ENCODE measurements at places on chromosomes 6 and 20.

- DNase-seq, result peak; percentile 32
Measured at GRCh38 chr6:20875369-20875963, 341.2 kb downstream of the CDKAL1 start.

DNA sequence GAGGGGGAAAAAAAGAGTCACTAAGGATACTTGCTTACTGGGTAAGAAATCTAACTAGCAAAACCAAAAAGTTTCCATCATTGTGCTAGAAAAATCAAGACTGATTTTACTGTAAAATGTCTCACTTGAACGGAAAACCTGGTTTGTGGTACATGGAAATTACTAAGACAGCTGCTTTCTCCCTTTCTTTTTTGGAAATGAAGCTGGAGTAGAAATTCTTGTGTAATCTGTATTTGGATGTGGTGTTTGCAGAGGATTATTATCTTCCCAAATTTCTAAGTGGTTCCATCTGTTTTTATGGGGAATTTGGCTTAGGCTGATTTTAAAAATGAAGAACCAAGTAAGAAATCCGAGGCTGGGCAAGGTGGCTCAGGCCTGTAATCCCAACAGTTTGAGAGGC lies 20.4 kb downstream of the EPB41L2 start:
- DNase-seq, result no peak

GRCh38 chr6:44530209-44530909 lies 142.9 kb downstream of the CDC5L start:
- DNase-seq, result no peak

DNA sequence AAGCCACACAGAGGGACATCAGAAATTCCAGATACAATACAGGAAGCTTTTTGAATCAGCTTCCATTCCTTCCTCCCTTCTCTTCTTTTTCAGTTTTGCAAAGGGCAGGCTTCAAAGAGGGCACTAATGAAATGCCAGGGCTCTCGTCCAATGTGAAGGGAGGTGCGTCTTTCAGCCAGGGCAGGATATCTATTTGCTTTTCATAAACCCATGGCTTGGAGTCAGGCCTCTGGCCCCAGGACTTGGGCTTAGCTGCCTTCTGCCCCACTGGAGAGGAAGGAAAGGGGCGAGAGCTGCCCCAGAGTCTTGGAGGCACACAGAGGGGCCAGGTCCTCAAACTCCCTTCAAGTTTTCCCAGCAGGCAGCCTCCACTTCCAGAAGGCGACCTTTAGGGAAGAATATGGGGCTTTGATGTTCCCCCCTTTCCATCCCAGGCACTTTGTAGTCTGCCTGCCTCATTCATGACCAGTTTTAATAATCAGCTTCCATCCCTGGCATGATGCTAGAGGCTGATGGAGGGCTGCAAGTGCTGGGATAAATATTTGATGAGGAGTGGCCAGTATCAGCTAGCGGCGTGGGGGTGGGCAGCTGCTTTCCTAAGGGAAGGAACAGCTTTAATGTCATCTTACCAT lies 234.8 kb downstream of the NRN1 start:
- no peak for DNase-seq

DNA sequence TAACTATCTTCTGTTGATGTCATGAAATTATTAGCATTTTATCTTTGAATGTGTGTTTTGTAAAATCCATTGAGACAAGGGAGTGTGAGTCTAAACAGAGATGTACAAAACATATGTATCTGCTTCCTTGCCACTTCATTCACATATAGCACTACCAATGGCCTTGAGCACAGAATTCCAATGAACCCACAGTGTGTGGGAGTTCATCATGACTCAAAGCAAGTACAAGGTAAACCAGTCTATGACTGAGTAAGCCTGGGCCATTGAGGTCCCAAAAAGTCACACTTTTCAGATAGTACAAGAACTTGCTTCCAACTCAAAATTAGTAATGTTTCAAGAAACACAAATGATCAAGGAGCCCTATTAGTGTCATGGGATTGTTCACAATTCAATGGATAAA lies 218.6 kb downstream of the MANEA start:
- no peak for DNase-seq

DNA sequence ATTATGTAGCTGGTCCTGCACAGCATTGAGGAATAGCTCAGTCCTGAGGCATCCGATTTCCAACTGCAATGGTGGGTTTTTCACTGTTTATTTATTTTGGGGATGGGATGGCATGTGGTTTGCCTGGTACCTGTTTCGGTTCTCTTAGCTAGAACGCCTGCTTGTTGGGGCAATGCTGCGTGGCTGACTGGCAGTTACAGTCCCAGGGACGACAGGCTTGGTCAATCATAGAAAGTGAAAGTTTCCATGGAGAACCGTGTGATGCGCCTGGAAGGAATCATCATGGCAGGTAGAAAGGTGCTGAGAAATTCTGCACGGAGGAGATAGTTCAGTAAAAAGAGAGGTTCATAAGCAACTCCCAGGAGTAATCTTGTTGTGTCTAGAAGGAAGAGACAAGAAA lies 18.4 kb downstream of the ID4 start:
- DNase-seq, result no peak

- DNase-seq, result no peak
Measured at GRCh38 chr6:42459888-42460287, 8.2 kb upstream of the TRERF1 start.

DNA sequence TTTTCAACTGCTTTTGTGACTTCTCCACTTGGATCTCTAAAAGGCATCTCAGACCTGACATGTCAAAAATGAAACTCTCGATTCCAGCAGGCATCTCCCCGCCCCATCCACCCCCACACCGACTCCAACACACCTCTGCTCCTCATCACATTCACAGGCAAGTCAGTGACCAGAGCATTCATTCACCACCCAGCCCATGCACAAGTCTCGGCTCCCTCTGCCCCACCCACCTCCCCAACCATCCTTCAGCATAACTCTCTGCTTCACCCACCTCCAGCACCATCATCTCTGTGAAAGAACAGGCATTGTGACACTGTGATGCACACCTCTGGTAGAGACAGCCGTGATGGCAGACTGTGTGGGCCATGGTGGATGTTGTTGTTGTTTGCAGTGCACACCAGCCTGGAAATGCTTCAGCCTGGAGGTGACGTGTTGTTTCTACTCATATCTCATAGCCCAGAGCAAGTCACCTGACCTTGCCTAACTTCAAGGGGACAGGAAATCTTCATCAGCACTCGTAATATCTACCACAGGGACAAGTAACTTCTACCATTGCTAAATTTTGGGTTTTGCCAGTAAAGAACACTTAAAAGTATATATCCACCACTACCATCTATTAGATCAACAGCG lies 56.5 kb downstream of the ANKRD60 start:
- no peak for DNase-seq

All from fibroblast of skin of back (primary cell).